ENCODE measurements at places on chromosomes 16 and 17.

DNA sequence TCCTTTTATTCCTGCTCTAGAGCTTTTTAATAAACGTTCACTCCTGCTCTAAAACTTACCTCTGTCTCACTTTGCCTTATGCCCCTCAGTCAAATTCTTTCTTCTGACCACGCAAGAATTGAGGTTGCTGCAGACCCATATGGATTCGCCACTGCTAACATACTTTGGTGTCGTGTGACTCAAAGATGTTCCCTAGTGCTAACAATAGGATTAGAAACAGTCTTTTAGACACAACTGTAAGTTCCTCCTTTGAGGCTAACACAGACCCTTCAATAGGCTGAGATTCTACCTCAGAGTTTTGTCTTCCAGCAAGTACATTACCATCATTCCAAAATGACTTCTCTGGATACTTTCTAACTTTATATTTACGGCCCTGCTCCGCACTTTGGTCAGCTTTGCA lies 149.5 kb upstream of the COX10 start:
- no peak for DNase-seq

- DNase-seq, result no peak
These were observed 6.8 kb upstream of the SMTNL2 start for GRCh38 chr17:4577386-4577993.

- DNase-seq, result no peak
These were observed 30.9 kb upstream of the SNN start for GRCh38 chr16:11637320-11637719.

GRCh38 chr16:48492133-48492532 lies 106.9 kb upstream of the SIAH1 start:
- DNase-seq, result no peak

- DNase-seq, result no peak
These were observed 90.5 kb downstream of the NPIPB11 start for GRCh38 chr16:29315916-29316517.

Data from NCI-H1694 treated with DMSO at 0.1 percent for 48 hours (cell line).